H7 (cell line): ENCODE measurements at places on chromosomes 3 and 15. TPM values are rescaled to one million over a fixed set of nuclear protein-coding genes. Genes with fewer than 3 reads are reported as not detected.

GRCh38 chr3:88301996-88302393 is 152.2 kb downstream of the C3orf38 start:
- no peak for DNase-seq

DNA sequence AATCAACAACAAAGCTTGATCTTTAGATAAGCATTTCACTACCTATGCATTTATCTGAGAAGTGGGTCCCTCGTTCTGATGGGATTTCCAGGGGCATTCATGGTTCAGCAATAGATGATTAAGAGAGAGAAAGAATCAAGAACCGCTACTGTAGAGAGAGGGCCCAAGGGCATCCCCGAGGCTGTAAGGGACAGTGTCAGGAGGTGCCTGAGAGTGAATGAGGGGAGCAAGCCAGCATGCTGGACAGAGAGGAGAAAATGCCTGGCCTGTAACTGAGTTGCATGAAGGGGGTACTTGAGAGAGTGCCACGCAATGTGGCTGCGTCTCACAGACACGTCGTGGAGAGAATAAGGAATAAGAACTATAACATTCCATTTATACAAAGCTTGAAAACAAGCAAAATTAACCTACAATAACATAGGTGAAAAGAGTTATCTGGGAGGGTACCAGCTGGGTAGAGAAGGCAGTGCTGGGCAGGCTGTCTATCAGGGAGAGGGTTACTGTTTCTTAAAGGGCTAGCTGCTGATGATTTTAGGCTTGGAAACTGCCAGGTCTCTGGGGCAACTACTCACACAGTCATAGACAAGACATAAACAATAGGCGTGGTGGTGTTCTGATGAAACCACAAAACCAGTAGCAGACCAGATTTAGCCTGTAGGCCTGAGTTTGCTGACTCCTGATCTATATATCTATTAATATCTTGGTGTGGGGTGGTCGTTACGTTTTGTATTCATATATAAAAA is 374.6 kb upstream of the CFAP20DC start:
- no peak for DNase-seq

Gene CAND2
- 16.7 and 17.4 TPM in 2 replicates for total RNA-seq

Gene CHP1
- 58.0 and 71.9 TPM in 2 replicates for total RNA-seq

Gene CHST2
- total RNA-seq, result 99.4 and 122 TPM in 2 replicates
